ENCODE measurements at places on chromosomes 7 and 10.

DNA sequence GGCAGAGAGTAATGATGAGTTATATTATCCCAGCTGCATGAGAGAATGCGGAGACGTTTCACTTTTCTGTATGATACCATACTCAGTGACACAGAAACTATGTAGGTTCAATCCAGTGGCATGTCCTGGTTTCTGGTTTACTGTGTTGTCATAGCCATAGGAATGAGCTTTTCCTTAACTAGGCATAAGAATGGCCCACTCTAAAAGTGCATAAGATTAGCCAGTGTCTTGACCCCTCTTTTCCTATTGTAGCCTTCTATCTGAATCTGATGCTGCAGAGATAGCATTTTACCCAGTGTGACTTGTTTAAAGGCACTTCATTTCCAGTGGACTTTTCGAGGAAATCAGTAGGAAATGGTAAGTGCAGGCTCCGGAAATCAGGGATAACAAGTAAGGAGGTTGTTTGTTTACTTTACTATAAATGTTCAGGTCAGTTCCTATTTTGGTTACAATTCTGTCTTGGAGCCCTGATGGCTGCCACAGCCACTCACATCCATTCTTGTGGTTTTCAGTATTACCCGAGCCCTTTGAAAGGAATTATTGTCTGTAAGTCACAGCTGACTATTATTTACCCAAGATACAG, 70.5 kb downstream of the SEMA3A start:
- DNase-seq: no peak

DNA sequence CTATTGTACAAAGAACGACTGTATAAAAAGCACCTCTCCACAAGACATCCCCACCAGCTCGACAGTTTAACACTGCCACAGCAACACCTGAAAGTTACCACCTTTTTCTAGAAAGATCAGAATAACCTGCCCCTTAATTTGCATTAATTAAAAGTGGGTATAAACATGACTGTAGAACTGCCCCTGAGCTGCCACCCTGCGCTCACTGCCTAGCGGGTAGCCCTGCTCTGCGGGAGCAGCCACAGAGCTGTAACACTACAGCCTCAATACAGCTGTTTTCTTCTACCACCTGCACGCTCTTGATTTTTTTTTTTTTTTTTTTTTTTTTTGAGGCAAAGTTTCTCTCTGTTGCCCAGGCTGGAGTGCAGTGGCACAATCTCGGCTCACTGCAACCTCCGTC, 140.9 kb downstream of the PARD3 start:
- no peak for DNase-seq

- no peak for DNase-seq
These were observed 113.2 kb downstream of the CALN1 start for GRCh38 chr7:72298912-72299311.

DNA sequence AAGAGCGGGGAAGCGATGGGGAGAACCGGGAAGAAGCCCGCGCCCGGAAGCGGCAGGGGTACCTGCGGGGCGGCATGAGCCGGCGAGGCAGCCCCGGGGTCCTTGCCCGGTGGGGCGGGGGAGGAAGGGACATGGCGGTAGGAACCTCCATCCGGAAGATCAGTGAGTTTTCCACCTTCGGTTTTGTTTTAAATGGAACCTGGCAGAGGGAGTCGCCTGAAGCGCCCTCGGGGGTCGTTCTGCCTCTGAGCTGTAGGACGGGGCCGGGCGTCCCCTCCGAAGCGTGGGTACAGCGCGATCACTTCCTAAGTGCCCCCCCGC, 471 bp downstream of the PFKP start:
- DNase-seq: no peak

- DNase-seq: peak; percentile 79
These were observed 102.4 kb downstream of the EXOC4 start for GRCh38 chr7:133355325-133355708.
